ENCODE measurements at places on chromosomes 6 and 20.

GRCh38 chr6:89024456-89024855 is 56.1 kb upstream of the PNRC1 start:
- DNase-seq = no peak

- DNase-seq = peak; percentile 71
Measured at GRCh38 chr20:6686171-6686570, 81.3 kb upstream of the BMP2 start.

DNA sequence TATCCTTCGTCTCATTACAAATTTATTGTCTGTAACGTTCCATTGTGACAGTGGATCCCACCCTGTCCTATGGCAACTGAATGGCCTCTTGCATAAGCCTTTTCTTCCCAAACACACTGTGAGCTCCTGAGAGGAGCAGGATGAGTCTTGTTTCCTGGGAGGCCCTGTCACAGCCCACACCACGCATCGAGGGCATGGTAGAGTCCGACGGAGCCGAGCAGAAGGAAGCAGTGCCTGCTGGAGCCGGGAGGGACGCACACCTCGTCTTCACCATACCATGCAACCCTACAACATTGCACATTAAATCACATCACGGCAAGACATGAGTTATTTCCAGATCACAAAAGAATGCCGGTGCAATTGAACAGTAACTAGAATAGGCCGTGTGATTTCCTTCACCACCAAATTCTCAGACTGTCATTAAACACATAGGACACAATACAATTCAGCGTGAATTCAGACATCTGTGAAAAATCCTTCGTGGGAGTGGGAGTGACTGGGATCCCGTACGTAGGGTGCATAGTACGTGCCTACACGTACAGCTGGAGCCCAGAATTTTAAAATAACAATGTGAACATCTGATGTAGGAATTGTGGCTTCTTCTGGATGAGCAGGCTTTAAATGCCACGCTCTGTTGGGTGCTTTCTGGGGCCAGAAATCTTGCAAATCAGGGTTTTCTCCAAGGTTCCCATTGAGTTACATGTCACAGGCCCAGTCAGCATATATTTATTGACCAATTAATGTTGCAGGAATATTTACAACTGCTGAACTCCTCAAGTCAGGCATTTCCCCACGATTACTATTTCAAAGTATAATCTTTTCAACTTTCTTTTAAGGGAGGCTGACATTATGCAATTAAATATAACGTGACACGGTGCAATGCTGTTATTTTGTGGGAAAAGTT is 201.8 kb downstream of the TTLL2 start:
- no peak for DNase-seq

DNA sequence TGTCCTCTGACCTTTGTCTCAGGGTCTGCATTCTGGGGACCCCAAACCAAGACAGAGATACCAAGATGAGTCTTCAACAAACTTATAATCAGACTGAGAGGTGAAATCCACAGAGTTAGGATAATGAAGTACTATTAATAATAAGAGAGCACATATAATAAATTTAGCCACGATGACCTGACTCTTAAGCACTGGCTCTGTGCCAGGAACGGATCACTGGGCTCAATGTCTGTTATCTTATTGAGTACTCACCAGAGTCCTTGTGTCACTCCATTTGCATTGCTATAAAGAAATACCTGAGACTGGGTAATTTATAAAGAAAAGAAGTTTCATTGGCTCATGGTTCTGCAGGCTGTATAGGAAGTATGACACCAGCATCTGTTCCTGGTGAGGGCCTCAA is 18.9 kb upstream of the ITPR3 start:
- DNase-seq = no peak

- no peak for DNase-seq
Measured at GRCh38 chr6:130026859-130027258, 8.5 kb downstream of the L3MBTL3 start.
